ENCODE measurements at places on chromosomes 5 and 9. TPM values are rescaled to one million over a fixed set of nuclear protein-coding genes. Genes with fewer than 3 reads are reported as not detected.

TMEM215 gene
- total RNA-seq = not detected

STOM gene
- 50.3 TPM for total RNA-seq

TAF11L7 gene
- not detected for total RNA-seq

C6 gene
- not detected for total RNA-seq

CER1 gene
- total RNA-seq = not detected

KIAA1958 gene
- 9.8 TPM for total RNA-seq

GBGT1 gene
- 8.2 TPM for total RNA-seq

IL33 gene
- total RNA-seq = not detected

BSPRY gene
- 10.6 TPM for total RNA-seq

ZBTB6 gene
- 11.6 TPM for total RNA-seq

ADRB2 gene
- 0.37 TPM for total RNA-seq

RIMOC1 gene
- total RNA-seq = 29.6 TPM

RAPGEF1 gene
- 150 TPM for total RNA-seq

FBP2 gene
- not detected for total RNA-seq

NSMF gene
- total RNA-seq = 68.6 TPM
